ENCODE measurements at places on chromosomes 13 and 19.

DNA sequence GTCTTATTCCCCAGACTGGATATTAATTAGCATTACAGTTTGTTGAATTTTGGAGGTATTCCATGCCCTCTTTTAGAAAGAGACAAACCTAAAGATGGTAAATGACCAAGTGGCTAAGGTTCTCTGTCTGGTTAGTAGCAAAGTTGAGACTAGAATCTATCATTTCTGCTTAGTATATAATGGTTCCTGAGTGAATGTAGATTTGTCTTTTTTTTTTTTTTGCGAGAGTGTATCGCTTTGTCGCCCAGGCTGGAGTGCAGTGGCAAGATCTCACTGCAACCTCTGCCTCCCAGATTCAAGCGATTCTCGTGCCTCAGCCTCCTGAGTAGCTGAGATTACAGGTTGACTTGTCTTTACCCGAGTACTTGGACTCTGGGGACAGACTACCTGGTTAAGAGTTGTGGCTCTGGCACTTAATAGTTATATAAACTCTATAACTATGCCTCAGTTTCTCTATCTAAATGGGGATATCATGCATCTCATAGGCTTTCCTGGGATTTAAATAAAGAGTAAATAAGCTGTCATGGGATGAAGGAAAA, 2.7 kb downstream of the NAA16 start:
- DNase-seq, result no peak

DNA sequence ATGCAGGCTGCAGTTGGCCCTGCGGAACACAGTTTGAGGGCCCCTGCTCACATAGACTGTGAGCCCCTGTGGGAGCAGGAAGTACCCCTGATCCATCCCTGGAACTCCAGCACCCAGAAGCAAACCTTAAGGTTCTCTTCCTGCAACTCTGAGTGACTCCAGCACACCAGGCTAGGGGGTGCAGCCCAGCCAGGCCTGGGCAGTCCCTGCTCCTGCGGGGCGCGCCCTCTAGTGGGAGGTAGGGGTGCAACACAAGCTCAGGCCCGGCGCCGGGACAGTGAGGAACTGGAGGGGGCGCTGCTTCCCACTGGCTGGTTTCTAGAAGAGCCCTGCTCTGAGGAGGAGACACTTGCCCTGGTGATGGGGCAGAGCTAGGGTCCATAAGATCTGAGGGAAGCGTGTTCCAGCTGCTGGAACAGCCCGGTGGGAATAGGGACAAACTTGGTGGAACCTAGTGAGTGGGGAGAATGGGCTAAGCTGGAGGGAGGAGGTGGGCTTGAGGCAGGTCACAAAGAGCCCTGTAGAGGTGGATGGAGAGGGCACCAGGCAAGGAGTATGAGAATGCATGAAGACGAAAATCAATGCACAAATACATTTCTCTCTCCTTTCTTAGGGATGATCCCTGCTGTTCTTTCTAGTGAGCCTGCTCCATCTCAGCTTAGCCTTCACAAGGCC, 5.0 kb downstream of the ZSCAN5A start:
- peak; percentile 26 for DNase-seq

GRCh38 chr19:6677495-6677882, 7.5 kb upstream of the TNFSF14 start:
- no peak for DNase-seq

GRCh38 chr13:36369268-36370107, 23.3 kb upstream of the SPART start:
- no peak for DNase-seq

DNA sequence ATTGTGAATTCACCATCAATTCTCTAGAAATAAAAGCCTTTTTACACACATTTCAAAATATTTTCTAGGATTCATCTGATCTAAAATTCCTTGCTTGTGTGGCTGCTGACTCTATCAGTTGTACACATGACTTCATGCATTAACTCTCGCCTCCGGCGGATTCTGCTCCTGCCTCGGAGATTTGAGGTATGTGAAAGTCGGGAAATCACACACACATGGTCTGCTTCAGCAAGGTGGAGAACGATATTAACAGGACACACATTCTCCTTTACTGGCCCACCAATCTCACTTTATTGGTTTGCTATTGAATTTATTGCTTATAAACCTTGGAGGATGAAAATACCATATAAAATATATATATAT, 855.7 kb downstream of the SLITRK5 start:
- no peak for DNase-seq

DNA sequence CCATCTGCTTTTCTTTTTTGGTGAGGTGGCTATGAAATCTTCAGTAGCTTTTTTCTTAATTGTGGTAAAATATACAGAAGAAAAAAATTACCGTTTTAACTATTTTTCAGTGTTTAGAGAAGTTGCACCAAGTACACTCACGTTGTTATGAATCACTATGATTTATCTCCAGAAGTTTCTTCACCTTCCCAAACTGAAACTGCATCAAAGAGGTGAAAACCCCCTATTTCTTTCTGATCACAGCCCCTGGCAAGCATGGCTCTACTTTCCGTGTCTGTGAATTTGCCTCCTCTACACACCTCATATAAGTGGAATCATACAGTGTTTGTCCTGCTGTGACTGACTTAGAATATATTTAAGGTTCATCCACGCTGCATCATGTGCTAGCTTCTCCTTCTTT, 15.6 kb upstream of the SIGLEC10 start:
- no peak for DNase-seq

GRCh38 chr19:38433268-38433733, at the start of gene RYR1:
RYR1 (plus strand) TSS chr19:38433691; CDS start chr19:38433830, 139 bp downstream.
- DNase-seq, result peak; percentile 60

GRCh38 chr19:18059297-18059696, 27.4 kb downstream of the IL12RB1 start:
- DNase-seq, result no peak

- no peak for DNase-seq
These were observed 76.9 kb downstream of the ITGBL1 start for GRCh38 chr13:101529422-101529821.

GRCh38 chr19:32662186-32662585, 12.8 kb downstream of the ANKRD27 start:
- no peak for DNase-seq

GRCh38 chr13:105908586-105908985, 626.9 kb downstream of the EFNB2 start:
- no peak for DNase-seq

DNA sequence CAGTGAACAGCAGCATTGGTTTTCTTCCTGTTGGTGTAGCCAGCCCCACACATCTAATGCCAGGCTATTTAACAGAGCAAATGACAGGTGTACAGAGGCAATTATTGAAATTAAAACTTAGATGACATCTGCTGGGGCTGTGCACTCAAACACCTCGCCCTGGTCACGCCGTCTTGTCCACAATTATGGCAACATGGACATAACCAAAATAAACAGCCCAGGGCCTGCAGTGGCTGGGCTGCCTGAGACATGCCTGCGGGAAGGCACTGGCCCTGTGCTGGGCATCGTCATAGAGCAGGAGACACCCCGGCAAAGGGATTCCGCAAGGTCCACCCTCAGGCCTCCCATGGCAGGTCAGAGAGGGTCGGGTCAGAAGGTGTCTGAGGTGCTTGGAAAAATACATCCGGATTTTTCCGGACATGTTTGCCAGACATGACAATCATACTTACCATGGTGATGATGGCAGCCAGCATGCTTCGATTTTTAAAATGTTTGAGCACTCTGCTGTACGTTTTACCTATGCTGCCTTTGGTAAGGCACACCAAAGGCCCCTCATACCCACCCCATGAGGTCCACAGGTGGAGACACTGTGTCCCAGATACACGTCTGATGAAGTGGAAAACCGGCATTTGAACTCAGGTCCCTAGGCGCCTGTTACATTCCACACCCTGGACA, 47.8 kb downstream of the TSHZ3 start:
- DNase-seq, result no peak

- no peak for DNase-seq
These were observed 12.5 kb upstream of the CFAP97D2 start for GRCh38 chr13:114166381-114167131.

GRCh38 chr13:42064259-42064658, 15.8 kb downstream of the DGKH start:
- no peak for DNase-seq

DNA sequence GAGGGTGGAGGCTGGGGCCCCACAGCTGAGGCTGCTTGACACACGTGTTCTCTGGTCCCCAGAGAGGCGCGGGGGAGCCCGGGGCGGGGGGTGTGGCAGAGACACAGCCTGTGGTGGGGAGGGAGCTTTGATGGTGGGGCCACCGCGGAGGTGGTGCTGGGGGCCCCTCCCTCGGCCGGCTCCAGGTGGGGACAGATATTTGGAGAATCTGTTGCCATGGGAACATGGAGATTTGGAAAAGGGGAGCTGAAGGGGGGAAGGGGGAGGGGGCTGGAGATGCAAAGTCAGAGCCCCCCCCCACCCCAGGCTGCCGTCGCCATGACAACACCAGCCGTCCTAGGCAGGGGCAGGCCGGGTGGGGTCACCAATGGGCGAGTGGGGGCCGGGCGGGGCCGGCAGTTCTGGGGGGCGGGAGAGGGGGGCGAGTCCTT, 1.2 kb downstream of the PRKCG start:
- DNase-seq, result no peak

DNA sequence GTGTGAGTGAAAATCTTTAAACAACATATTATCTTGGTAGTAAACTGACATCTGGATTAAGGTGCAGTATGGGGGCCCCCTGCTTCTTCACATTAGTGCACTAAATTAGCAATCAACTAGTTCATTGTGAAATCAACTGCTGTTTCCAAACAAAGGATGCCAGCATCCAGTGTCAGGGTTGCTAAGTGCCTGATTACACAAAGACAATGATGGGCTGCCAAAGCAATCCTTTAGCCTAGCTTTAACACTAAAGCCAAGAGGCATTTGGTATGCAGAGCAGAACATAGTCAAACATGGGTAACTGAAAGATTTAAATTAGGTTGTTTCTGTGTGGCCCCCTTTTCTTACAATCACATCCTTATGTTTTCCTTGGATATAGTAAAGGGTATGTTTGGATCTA, 543.1 kb upstream of the SLITRK5 start:
- no peak for DNase-seq

GRCh38 chr19:58366585-58367430, 4.3 kb upstream of the ZNF497 start:
- no peak for DNase-seq

GRCh38 chr19:5993201-5993600, 15.3 kb upstream of the RANBP3 start:
- DNase-seq, result no peak

- DNase-seq, result no peak
These were observed at the start of gene ZNF560 for GRCh38 chr19:9498183-9498902. ZNF560 (minus strand) TSS chr19:9498616; CDS start chr19:9475313, 23,303 bp downstream.

DNA sequence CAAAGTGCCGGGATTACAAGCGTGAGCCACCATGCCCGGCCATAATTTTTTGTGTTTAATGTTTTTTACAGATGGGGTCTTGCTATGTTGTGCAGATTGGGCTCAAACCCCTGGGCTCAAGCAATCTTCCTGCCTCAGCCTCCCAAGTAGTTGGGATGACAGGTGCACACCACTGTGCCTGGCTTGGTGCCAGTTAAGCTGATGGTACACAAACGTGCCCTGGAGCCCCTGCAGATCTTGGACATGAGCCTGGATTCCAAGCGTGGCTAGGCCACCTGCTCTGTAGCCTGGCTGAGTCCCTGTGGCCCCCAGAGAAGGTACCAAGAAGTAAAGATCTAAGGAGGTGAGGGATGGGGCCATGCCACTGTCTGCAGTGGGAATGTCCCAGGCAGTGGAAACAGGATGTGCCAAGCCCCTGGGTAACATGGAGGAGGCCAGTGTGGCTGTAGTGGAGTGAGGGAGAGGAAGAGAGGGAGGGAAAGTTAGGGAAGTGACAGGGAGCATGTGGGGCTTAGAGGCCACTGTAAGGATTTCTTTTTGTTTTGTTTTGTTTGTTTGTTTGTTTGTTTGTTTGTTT, 7.0 kb downstream of the PRODH2 start:
- DNase-seq, result no peak

DNA sequence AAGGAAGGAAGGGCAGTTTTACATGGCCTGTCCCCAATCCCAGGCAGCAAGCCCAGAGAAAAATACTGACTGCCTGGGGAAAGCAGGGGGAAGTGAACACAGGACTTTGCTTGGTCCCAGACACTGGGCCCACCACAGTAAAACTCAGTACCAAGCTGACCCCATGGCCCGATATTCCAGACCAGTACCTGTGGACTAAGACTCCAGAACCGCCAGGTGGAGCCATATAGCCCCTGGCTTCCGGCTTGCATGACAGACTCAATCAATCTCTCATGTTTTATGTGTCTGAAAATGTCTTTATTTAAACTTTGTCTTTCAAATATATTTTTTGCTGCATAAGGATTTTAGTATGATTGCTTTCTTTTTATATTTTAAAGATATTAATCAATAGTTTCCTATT, 767.9 kb upstream of the SLITRK6 start:
- DNase-seq, result no peak

- DNase-seq, result peak; percentile 6
These were observed 59.2 kb upstream of the MEDAG start for GRCh38 chr13:30846866-30847265.

DNA sequence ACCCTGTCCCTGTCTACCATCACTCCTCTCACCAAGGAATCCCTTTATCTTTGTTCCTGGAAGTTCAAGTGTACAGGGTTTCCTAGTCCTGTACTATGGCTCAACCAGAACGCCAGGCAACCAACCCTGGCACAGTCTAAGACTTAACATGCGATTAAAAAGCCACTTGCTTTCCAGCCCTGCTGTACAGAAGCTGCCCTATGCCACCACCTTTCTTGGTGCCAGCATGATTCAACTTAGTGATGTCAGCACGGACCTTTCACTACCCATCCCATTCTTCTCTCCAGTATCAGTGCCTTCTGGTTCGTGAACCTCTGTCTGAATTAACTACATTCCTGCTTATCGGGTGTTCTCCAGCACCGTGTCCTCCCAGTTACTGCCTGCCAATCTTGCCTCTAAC, 151.1 kb downstream of the KLF12 start:
- DNase-seq, result no peak

- DNase-seq, result no peak
These were observed 6.2 kb downstream of the ACOD1 start for GRCh38 chr13:76954538-76954937.

DNA sequence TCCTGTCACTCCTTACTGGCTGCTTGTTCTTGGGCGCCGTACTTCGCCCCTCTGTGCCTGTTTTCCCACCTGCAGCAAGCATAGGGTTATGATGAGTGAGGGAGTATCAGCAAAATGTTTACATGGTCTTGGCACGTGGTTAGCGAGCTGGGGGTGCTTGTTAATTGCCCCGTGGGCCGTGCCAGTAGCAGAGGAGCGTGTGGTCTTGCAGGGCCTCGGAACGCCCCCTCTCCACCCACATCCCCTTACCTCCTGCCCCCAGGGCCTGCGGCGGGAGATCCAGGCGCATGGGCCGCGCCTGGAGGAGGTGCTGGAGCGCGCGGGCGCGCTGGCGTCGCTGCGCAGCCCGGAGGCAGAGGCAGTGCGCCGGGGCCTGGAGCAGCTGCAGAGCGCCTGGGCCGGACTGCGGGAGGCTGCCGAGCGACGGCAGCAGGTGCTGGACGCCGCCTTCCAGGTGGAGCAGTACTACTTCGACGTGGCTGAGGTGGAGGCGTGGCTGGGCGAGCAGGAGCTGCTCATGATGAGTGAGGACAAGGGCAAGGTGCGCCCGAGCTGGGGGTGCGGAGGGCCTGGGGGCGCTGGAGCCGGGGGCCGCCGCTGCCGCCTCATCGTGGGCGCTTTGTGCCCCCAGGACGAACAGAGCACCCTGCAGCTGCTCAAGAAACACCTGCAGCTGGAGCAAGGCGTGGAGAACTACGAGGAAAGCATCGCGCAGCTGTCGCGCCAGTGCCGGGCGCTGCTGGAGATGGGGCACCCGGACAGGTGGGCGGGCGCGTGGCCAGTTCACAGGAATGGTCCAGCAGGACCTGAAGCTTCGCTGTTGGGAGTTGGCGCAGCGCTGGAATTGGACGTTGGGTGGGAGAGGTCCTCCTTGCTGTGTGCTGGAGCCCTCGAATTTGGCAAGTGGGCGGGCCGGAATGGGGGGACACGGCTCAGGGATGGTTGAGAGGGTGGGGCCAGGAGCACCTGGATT, 22.5 kb upstream of the SHKBP1 start:
- no peak for DNase-seq
